ENCODE measurements at places on chromosomes 2 and 18. TPM values are rescaled to one million over a fixed set of nuclear protein-coding genes. Genes with fewer than 3 reads are reported as not detected.

Gene IL1RL1
- 7.6 TPM for total RNA-seq

Gene CPLX4
- not detected for total RNA-seq

GRCh38 chr2:219109471-219109870 is 48.8 kb upstream of the IHH start:
- H3K4me1 ChIP-seq, result peaks cover 20% of the 10 kb centered on the region
- no peaks in the 10 kb centered on the region for H3K27me3 ChIP-seq
- no peak overlapping the region for H3K27ac ChIP-seq
- H3K36me3 ChIP-seq, result no peaks in the 10 kb centered on the region
- no peak overlapping the region for H3K4me3 ChIP-seq

- DNase-seq, result no peak
- H3K36me3 ChIP-seq, result no peaks in the 10 kb centered on the region
- no peak overlapping the region for H3K4me3 ChIP-seq
- no peak overlapping the region for H3K27ac ChIP-seq
- no peaks in the 10 kb centered on the region for H3K27me3 ChIP-seq
Observed at GRCh38 chr2:205292665-205293295, 389.5 kb upstream of the NRP2 start.

DNA sequence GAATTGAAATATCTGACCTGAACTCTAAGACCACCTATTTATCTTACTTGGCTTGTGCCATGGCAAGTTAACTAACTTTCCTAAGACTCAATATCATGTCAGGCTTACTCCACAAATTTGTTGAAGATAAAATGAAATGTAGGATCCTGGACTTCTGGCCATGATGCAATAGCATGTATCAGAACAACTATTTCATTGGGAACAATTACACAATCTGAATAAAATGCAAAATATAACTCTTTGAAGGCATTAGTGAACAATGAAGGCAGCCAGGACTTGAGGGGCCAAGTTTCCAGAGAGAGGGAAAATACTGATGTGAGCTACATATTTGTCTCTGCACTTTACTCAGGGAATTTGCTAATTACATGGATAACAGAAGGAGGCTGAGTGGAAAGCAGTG is 476.5 kb upstream of the ACVR2A start:
- H3K4me1 ChIP-seq, result no peaks in the 10 kb centered on the region
- H3K27me3 ChIP-seq, result no peaks in the 10 kb centered on the region
- no peaks in the 10 kb centered on the region for H3K36me3 ChIP-seq
- H3K27ac ChIP-seq, result no peak overlapping the region
- no peak for DNase-seq
- H3K4me3 ChIP-seq, result no peak overlapping the region

DNA sequence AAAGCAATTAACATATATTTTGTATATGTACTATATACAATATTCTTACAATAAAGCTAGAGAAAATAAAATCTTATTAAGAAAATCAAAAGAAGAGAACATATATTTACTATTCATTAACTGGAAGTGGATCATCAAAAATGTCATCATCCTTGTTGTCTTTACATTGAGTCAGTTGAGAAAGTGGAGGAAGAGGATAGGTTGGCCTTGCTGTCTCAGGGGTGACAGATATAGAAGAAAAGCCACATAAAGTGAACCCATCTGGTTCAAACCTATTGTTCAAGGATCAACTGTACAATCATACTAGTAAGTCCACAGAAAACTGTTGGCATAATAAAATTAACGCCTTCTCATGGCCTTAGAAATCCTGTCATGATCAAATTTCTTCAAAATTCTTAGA is 26.6 kb downstream of the SESTD1 start:
- no peaks in the 10 kb centered on the region for H3K27me3 ChIP-seq
- H3K4me1 ChIP-seq, result peaks cover 28% of the 10 kb centered on the region
- DNase-seq, result no peak
- H3K36me3 ChIP-seq, result no peaks in the 10 kb centered on the region
- no peak overlapping the region for H3K27ac ChIP-seq
- H3K4me3 ChIP-seq, result no peak overlapping the region

Gene SUMO1
- total RNA-seq, result 44.9 TPM

GRCh38 chr2:234502919-234503285 is 6.0 kb upstream of the ARL4C start:
- no peak overlapping the region for H3K27ac ChIP-seq
- no peak overlapping the region for H3K4me3 ChIP-seq
- no peak for DNase-seq
- peaks cover 10% of the 10 kb centered on the region for H3K27me3 ChIP-seq
- H3K4me1 ChIP-seq, result no peaks in the 10 kb centered on the region

All from tibial nerve (tissue), 4 donors.